Fibroblast of the aortic adventitia (primary cell): ENCODE measurements at places on chromosomes 4 and X. TPM values are rescaled to one million over a fixed set of nuclear protein-coding genes. Genes with fewer than 3 reads are reported as not detected.

GRCh38 chrX:139134316-139134715 lies 396.2 kb upstream of the F9 start:
- DNase-seq = no peak

The RAB33A gene
- total RNA-seq = 3.0 TPM in 1 of 2 replicates, not detected in the other

DNA sequence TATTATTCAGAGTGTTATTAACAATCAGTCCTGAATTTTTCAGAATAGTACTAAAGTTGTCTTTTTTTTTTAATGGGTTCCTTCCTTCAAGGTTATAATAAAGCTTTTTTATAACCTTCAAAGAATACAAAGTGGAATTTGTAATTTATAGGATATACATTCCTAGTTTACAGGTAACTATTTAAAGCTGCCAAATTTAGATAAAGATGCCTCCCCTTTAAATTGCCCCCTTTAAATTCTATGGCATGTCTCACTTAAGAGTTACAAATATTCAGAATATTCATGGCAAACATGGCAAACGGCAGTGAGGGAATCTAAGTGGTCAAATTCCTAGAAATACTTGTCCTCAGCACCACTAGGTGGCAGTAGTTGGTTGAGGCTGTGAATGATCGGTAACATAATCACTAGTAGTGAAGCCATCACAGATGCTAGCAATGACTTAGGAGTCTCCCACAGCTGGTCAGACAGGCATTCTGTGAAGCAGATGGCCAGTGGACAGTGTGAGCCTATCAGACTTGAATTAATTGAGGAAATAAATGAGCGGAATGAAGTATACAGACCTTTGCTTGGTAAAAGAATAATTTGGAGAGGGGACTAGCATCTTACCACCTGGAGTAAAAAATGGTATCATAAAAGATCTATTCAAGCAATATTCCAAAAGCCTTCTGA lies 86.4 kb downstream of the CBR4 start:
- peak; percentile 86 for DNase-seq

The GNRHR gene
- not detected in 2 replicates for total RNA-seq

- DNase-seq = no peak
These were observed 26.2 kb upstream of the GPR78 start for GRCh38 chr4:8553991-8554405.

The XAGE2 gene
- not detected in 2 replicates for total RNA-seq

The ADH1A gene
- total RNA-seq = 0.27 TPM in 1 of 2 replicates, not detected in the other

DNA sequence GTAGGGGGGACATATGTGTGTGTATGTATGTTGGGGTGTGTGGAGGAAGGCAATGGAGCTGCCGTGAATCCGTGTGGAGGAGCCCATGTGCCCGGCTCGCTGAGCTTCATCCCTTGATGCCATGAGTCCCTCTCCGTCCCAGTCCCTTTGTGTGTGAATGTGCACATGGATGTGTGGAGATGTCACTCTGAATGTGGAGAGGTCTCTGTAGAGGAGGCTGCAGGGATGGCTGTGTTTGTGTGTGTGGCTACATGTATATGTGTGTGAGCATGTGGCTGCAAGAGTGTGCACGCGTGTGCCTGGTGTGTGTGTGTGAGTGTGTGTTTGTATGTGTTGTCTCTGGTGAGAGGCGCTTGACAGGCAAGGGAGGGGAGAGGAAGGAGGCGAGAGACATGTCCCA lies 1.3 kb downstream of the DLG3 start:
- DNase-seq = no peak

The MAGEB17 gene
- total RNA-seq = not detected in 2 replicates

DNA sequence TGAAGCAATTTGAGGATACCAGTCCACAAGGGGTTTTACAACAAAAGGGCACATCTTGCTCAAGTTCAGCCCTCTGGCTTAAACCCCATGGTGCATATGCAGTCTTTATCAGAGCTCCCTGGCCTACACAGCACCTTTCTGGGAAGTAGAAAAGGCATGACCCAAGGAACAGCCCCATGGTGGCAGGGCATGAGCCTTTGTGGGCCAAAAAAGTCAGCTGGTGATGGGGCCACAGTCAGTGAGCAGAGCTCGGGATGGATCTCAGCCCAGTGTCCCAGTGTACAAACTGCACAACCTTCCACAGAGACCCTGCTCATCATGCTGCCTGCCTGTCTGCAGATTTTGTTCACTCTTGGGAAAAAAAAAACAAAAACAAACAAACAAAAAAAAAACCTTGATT lies 22.3 kb upstream of the TMEM165 start:
- no peak for DNase-seq
